ENCODE measurements at places on chromosomes 4 and X.

GRCh38 chr4:46924789-46925529 lies 15.9 kb upstream of the COX7B2 start:
- no peak for DNase-seq

DNA sequence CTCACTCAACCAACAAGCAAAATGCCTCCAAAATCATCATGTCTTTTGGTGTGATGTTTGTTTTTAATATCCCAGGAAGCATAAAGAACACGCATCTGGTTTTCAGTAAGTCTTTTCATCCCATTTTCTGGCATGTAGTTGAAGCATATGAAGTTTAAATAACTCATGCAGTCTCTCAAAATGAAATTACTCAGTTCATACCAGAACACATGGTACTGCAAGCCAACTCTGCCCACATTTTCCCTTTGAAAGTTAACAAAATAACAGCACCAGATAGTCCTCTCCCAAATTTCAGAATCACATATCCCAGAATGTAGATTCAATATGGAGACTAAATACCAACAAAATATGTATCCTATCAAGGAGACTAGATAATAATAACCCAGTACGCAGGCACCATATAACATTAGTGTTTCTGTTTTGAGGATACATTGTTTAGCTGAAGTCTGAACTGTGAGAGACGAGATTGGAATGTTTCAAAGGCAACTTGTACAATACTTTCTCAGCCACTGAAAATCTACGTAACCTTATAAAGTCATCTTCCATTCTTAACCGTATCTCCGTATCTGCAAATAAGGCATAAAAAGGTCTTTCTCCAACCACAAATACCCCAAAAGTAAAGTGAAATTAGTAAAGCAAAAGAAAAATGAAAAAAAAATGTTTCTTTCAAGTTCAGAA lies 23.1 kb downstream of the CORIN start:
- no peak for DNase-seq

DNA sequence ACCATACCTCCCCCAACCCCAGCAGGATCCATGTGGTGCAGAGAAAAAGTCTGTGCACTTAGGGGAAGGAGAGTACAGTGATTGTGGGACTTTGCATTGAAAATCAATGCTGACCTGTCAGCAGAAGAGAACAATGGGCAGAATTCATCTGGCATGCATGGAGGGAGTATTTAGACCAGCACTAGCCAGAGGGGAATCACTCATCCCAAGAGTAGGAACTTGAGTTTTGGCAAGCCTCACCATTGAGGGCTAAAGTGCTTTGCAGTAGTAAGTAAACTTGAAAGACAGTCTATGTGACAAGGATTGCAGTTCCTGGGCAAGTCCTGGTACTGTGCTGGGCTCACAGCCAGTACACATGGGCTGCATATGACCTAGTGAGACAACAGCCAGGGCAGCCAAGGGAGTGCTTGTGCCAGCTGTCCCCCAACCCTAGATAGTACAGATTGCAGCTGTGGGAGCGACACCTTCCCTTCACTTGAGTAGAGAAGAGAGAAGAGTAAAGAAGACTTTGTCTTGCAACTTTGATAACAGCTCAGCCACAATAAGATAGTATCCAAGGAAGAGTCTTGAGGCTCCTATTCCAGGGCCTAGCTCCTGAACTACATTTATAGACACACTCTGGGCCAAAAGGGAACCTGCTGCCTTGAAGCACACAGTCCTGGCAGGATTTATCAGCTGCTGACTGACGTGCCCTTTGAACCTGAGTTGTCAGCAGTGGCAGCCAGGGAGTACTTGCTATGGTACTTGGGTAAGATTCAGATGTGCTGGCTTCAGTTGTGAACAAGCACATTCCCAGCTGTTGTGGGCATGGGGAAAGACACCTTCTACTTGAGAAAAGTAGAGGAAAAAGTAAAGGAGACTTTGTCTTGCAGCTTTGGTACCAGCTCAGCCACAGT lies 48.7 kb downstream of the HDX start:
- DNase-seq: peak; percentile 38

DNA sequence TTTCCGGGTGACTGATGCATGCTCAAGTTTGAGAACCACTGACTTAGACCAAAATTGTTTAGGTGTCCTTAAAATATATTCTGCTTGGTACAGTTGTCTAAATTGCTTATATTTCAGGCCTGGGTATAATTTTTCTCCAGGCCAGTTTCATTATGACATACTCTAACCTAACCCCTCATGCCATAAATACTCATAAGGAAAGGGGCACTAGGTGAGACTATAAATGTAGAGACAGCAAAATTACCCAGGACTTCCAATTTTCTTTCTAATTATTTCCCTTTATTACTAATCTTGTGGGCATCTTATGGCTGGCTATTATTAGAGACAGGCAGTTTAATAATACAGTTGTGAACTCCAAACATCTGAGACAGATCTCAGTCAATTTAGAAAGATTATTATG lies 150.2 kb downstream of the RRAGB start:
- no peak for DNase-seq

DNA sequence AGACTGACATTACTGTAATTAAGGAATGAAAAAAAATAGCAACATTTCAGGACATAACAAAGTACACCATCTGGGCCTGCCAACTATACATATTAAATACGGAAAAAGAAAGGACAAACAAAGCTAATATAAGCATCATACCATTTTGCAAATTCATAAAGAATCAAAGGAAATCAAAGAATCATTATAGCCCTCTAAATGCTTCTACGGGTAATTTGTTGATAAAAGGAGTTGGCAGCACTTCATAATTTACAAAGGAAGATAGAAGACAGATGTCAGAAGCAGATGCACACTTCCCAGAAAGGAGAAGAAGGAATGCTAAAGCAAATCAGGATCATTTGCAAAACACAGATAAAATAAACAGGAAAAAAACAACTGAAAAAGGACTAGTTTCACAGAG lies 1757.3 kb downstream of the PCDH7 start:
- DNase-seq: no peak

GRCh38 chr4:141763374-141763773 lies 127.0 kb downstream of the IL15 start:
- DNase-seq: no peak

DNA sequence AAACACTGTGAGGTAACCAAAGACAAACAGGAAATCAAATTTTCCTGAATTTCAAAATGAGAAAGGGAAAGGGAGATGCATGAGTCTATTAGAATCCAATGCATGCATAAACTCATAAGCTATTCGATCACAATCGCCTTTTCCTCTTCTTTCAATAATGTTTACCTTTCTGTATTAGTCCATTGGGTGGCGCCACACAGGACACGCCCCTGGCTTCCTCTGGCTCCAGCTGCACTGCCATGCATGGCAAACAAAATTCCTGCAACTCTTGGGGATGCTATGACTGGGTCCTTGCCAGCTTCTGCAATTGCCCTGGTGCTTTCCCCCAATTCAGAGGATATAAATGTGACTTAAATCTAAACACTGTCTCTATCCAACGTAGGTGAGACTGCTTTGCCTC lies 424.5 kb upstream of the PCDH7 start:
- no peak for DNase-seq

DNA sequence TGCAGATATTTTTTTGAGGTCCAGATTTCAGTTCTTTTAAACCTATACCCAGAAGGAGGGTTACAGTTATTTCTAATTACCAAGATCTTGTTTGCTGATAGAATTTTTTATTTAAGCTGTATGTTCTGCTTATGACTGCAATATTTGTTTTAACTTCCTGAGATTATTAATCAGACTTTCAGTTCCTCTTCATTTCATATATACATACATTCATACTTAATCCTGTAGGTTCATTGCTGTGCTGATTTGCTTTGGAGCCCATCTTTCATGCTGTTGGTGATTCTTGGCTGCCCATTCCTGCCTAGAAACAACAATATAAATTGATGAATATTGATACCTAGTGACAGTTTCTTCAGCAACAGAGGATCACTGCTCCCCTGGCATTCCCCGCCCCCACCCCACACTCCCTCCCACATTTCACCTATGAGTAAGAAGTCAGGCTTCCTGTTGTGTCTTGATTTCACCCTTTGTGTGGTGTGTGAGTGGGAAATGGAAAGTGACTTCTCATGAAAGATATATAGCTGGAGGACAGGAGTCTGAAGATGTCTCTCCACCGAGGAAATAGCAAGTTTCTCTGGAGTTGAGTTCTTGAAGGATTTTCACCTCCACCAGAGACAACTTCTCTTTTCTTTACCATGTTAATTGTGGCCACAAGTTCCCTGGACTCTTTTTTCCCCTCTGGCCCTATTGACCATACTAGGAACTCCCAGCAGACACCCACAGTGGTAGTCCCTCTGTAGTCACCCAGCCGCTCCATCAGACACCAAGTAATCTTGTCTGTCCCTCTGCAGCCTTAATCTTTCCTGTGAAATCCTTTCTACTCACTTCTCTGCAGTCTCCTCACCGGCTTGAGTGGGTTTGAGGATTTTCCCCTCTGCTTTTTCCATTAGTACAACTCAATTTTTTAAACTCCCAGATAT lies 118.4 kb downstream of the ASB9 start:
- peak; percentile 12 for DNase-seq

DNA sequence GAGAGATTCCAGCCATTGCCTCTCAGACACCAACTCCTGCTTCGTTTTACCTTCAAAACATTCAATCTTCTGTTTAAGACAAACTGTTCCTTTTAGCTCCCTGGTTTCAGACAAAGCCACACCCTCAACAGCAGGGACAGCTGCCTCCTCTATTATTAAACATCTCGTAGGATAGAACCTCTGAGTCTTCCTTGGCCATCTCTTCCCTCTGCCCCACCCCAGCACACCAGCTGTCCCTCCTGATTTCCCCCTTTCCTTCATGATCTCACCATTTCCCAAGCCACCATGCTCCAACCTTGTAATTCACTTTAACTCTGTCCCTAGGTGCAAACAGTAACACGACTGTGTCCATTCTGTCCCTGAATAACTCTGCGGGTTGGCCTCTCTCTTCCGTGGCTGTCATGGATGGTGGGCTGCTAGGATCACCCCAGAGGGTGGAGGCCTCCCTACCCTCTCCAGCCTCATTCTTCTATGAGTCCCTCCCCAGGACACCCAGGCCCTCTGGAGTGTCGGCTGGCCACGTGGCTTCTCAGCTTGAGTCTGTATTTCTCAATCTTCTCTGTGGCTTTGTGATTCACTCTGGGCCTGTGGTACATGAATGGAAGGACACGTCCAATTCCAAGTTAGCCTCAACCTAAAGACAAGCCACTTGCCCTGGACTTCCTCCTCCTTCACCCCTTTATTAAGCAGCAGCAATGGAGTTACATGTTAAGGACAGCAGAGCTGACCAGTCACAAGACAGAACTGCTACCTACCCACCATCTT lies 349.9 kb downstream of the FBXW7 start:
- DNase-seq: no peak

GRCh38 chr4:16890651-16891050 lies 7.8 kb downstream of the LDB2 start:
- DNase-seq: no peak

- no peak for DNase-seq
These were observed 437.8 kb upstream of the FAM241A start for GRCh38 chr4:111707491-111707890.

- peak; percentile 35 for DNase-seq
These were observed 797 bp downstream of the PKD2 start for GRCh38 chr4:88008122-88008742.

DNA sequence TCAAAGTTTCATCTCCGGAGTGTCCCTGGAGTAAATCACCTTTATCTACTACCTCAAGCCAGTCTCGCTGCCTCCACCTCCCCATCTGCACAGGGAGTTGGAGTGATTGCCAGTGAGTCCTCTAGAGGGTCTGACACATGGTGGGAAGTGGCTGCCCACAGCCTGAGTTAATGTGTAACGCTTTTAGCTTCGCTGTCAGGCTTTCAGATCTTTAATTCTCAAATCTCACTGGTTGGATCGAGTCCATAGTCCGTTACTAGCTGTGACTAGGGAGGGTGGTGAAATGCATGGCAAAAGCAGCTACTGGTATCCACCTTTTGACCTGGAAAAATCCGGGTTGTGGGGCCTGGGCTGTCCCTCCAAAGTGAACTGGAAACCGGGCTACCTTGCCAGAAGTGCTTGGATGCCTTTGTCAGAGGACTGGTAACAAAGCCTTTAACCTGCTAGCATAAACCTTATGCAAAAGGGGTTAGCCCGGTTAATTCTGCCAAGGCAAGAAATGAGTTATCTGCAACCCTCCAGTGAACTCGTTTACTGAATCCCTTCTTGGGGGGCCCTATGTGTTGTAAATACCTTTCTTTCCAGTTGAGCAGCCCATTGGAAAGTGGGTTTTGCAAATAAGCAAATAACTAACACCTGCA lies 5.1 kb upstream of the WDR1 start:
- no peak for DNase-seq

DNA sequence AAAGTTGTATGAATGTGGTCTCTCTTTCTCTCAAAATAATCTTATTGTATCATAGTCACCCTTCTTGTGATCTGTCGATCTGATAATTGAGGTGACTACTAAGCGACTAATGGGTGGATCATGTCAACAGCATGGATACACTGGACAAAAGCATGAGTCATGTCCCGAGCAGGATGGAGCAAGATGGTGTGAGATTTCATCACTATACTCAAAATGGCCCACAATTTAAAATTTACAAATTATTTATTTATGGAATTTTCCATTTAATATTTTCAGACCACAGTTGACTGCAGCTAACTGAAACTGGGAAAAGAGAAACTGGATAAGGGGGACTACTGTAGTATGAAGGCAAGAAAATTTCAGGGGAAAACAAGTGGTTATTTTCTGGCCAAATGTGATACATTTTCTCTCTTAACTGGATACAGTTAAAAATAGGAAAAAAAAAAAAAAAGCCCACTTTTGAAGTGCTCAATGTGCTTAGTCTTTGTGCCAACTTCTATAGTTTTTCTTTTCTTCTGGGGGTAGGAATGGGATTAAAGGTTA lies 25.3 kb downstream of the FAM241A start:
- peak; percentile 78 for DNase-seq

- peak; percentile 65 for DNase-seq
These were observed 841.1 kb downstream of the CENPC start for GRCh38 chr4:66704243-66704642.

Measured in PC-3 (cell line).